Hematopoietic multipotent progenitor cell treated with erythropoietin and hydrocortisone succinate and interleukin-3 and kit ligand, for 8 days (in vitro differentiated cells): ENCODE measurements at places on chromosomes 3 and 15.

DNA sequence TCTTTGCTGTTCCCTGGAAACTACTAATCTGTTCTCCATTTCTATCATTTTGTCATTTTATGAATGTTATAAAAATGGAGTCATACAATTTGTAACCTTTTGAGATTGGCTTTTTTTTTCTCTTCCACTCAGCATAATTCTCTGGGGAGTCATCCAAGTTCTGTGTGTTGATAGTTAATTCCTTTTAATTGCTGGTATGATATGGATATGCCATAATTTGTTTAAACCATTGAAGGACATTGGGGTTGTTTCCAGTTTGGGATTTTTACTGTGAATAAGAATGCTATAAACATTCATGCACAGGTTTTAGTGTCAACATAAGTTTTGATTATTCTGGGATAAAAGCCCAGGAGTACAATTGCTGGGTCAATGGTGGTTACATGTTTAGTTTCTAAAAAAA, 279.4 kb downstream of the WNT5A start:
- DNase-seq: no peak

DNA sequence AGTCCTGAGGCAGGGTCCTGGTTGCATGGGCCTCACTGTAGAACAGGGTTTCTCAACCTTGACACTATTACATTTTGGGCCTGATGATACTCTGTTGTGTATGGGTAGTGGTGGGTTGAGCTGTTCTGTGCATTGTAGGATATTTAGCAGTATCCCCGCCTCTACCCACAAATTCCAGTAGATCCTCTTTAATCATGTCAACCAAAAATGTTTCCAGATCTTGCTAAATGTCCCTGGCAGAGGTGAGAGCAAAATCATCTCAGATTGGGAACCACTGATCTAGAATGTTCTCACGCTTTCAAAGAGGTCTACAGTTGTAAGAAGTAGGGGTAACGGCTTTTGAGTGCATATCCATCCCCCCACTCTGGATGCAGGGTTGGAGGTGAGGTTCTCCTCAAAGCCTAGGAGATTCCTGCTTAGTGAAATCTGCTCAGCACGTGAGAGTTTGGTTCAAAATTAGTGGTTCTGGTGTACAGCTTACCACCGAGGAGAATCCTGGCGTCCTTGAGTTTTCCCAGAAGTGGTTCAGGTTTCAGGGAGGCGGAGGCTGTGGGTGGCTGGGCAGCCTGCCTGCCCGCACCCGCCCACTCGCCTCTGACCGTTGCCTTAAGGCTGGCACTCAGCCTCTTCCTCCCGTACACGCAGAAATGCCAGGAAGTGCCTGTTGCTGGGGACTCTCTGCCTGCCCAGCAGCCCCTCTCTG, 5.3 kb downstream of the ACVR2B start:
- DNase-seq: no peak

GRCh38 chr3:157671656-157672055, 168.4 kb upstream of the VEPH1 start:
- DNase-seq: no peak

DNA sequence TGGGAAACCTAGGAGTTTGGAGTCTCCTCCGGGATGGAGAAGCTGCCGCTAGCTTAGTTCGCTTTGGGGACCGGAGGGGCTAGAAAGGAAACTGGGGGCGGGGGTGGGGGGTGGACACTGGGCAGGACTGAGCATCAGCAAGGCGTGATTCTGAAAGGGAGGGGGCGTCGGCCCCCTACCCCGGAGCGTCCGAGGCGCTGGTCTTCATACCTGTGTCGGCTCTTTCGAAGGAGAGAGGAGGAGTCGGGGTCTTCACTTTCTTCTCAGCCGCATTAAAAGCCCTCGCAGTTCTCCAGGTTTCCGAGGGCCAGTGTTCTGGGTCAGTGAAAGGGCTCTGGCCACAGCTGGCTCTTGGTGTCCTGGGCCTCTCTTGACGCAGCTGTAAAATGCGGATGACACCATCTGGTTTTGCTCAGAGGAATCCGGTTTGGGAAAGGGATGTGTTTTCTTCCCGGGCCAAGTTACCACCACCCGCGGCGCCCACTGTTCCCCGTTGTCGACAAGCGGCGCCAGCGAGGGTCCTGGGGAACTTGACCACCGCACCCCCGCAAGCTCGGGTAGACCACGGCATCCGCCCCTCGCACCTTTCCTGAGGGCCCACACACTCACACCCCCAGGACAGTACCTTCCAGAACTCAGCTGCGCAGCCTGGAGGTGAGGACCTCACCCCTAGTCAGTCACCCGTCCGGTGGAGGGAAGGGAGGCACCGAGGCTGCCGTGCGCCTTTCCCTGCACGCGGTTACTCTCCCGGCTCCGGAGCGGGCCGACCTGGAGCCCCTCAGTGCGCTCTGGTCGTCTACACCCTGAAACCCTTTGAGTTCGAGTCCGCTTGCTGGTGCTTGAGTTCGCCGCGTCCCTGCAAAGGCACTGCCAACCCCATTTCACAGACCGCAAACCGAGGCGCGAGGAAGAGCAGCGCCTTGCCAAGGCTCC, 660 bp downstream of the CCK start:
- DNase-seq: no peak

DNA sequence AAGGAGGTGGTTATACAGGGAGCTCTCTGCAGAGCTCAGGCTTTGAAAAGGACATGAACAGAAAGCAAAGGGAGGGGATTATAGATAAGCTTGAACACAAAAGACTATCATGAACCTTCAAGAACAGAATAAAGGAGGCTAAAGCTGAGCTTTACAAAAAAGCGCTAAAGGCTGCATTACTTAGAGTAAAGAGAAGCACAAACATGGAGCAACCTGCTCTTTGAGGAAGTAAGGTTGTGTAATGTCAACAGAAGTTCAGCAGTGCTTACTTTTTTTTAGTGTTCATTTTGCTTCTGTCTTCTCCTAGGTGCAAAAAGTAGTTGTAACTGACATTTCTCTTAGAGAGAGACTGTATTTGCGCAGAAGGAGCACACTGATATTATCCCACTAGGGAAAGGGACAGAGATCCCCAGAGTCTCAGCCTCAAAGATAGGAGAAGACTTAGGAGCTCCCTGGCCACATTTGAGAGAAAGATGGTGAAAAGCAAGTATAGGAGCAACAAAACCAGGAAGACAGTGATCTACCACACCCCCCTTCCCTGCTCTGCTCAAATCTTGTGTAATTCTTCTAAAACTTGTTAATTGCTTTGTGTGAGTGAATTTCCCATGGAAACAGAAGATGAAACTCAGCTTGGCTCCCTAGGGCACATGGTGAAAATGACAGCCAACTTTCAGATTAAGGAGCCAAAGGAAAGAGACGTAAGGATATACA, 54.7 kb downstream of the QTRT2 start:
- no peak for DNase-seq

GRCh38 chr3:78919021-78919755, 848.6 kb downstream of the ROBO1 start:
- no peak for DNase-seq

DNA sequence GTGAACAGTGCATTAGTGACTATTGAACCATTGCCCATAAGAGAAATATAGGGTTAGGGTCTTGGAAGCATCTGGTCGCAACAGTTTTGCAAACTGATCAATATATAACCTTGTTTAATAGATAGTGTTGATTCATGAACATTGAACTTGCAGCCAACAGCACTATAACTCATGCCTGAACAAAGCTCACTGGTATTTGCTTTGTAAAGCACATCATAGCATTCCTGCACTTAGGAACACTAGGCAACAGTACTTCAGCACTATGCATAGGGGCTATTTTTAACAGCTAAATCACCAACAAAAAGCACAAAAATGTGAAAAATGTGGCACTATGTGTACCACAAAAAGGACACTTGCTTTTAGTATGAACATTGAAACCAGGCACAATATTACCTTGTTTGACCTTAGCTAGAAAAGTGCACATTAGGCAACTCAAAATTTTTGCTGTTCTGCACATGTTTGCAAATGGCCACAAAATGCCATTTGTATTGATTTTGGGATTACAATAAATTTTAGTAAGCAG, 68.0 kb downstream of the OXNAD1 start:
- DNase-seq: no peak

DNA sequence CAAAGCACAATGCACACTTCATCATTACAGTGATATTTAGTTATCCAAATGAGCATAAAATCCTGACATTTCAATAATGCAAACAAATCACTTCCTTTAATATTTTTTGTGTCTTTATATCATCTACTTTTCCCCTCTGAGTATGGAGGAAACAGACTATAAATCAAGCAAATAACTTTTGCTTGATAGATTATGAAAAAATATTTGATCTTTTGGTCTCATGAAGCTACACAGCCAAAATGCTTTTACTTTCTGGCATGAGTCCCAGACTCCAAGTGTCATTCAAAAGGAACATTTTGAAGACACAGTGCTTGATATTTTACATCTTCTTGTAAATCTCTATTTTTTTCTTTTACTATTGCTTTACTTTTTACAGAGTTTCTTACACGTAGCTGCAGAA, 215.3 kb upstream of the ROBO1 start:
- DNase-seq: no peak

DNA sequence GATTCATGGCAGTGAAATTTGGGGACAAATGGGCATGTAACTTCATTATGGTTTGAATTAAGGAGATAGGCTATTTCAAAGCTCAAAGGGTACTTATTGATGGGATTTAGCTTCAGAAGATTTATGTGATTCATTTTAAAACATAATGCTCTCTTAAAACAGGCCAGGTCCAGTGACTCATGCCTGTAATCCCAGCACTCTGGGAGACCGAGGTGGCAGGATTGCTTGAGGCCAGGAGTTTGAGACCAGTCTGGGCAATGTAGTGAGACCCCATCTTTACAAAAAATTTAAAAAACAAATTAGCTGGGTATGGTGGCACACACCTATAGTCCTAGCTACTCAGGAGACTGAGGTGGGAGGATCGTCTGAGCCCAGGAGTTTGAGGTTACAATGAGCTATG, 11.5 kb downstream of the THAP10 start:
- no peak for DNase-seq

DNA sequence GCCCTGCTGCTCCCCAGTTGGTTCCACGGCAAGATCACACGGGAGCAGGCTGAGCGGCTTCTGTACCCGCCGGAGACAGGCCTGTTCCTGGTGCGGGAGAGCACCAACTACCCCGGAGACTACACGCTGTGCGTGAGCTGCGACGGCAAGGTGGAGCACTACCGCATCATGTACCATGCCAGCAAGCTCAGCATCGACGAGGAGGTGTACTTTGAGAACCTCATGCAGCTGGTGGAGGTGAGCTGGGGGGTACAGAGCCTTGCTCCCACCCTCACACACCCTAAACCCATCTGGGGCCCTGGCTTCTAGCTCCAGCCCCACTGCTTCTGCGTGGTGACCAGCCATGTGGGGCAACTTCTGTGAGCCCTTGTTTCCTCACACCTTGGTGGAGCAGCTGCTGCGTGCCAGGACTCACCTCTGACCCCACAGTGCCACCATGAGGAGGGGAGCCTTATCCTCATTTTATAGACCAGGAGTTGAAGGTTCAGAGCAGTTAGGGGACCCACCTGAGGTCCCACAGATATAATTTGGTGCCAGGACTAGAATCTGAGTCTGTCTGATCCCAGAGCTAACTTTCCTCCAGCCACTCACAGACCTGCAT, 13.3 kb upstream of the LMAN1L start:
- peak; percentile 46 for DNase-seq

- DNase-seq: no peak
Measured at GRCh38 chr3:184426691-184427141, 46.9 kb downstream of the CHRD start.

DNA sequence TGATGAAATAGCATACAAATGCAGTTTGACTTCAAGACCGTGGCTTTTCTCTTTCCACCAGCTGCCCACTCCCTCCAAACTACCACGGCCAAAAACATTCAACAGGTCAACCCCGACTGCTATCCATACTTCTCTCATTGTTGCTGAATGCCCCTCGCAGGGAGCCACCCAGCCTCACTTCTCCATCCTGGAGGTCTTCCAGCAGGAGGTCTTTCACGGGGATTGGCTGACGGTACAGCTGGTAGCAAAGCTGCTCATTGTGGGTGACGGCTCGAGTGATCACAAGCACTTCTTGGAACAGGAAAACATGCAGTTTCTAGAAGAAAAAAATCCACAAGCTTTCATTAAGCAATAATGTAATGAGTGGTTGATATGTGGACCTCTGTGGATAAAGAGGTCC, 49.0 kb upstream of the TASOR start:
- DNase-seq: no peak

DNA sequence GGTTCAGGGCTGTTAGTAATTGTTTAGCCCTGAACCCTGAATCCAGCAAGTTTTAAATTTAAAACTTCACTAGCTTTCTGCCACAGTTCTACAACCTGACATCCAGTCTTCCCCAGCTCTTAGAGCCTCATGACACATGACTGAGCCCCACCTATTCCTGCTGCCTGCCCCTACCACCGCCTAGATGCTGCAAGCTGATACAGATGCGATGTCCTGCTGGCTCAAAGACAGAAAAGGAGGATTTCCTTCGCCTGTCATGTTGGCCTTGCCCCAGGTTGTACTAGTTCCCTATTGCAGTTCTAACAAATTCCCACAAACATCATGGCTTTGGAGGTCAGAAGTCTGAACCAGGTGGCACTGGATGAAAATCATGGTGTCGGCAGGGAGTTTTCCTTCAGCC, 510.6 kb upstream of the PPP2R3A start:
- DNase-seq: no peak

DNA sequence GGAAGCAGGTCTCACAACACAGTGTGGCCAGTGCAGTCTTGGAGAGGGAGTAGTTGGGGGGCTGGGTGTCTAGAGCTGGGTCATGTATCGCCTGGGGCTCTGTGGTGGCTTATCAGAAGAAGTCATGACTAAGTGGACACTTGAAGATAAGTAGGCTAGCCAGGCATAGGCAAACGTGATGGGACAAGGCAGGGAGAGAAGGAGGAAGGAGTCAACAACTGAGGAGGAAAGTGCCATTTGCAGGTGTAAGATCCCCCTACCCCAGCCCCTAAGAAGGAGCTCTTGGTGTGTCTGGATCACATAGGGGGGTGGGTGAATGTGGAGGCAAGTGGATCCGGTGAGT, 352.3 kb downstream of the LRTM1 start:
- peak; percentile 75 for DNase-seq

DNA sequence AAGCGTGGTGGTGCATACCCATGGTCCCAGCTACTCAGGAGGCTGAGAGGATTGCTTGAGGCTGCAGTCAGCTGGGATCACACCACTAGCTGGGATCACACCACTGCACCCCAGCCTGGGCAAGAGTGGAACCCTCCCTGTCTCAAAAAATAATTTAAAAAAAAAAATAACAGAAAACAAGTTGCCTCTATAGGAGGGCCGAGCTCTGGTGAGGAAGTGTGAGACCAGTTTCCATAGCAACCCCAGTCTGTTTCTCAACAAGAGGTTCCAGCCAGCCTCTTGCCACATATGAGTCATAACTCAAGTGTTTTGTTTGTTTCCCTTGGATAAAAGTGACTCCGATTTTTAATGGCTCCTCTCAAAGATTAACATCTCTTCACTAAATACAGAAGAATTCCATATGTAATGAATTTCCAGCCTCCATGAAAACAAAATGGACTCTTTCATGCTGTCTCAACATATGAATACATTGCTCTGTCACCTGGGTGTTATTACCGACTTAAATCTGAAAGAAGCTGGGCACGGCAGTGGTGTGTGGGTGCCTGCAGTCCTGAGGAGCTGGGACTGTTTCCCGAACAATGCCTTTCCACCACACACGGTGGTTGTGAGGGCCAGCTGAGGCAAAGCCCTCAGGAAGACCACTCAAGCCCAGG, 19.7 kb downstream of the TMEM43 start:
- peak; percentile 80 for DNase-seq

- peak; percentile 65 for DNase-seq
Measured at GRCh38 chr3:127749787-127750225, 72.5 kb downstream of the MGLL start.
